ENCODE measurements at places on chromosomes 6 and 20.

GRCh38 chr20:48527771-48528170 lies 300.0 kb downstream of the PREX1 start:
- no peak for DNase-seq

DNA sequence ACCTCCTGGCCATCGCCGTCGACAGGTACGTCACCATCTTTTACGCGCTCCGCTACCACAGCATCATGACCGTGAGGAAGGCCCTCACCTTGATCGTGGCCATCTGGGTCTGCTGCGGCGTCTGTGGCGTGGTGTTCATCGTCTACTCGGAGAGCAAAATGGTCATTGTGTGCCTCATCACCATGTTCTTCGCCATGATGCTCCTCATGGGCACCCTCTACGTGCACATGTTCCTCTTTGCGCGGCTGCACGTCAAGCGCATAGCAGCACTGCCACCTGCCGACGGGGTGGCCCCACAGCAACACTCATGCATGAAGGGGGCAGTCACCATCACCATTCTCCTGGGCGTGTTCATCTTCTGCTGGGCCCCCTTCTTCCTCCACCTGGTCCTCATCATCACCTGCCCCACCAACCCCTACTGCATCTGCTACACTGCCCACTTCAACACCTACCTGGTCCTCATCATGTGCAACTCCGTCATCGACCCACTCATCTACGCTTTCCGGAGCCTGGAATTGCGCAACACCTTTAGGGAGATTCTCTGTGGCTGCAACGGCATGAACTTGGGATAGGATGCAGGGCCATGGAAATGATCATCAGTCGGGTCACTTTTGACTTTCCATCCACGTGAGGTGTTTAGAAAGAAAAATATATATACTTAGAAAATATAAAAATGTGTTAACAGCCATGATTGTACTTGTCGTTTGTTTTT lies 868 bp downstream of the MC3R start:
- DNase-seq, result no peak

- DNase-seq, result no peak
Observed at GRCh38 chr6:139550361-139550760, 175.9 kb upstream of the CITED2 start.

GRCh38 chr6:27889628-27890444 lies 22.4 kb downstream of the OR2B2 start:
- no peak for DNase-seq

- no peak for DNase-seq
Observed at GRCh38 chr6:161235776-161236633, 37.9 kb downstream of the AGPAT4 start.

DNA sequence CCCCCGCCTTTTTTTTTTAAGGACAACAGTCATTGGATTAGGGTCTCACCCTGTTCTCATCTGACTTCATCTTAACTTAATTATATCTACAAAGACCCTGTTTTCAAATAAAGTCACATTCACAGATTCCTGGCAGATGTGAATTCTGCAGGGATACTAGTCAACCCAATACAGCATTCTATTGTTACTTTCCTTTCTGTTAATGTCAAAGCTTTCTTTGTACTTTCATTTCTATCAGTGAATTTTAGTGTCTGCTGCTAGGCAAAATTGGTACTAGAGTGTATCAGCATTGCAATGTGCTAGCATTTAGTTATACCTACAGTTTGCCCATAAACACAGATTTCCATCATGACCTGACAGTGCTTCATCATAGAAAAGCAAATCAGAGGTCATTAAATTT lies 281.9 kb downstream of the CDKAL1 start:
- DNase-seq, result no peak

GRCh38 chr6:26322645-26323482 lies 42.1 kb upstream of the BTN3A2 start:
- peak; percentile 87 for DNase-seq

GRCh38 chr6:121076119-121076518 lies 258.2 kb downstream of the TBC1D32 start:
- DNase-seq, result no peak

GRCh38 chr6:16674801-16675392 lies 86.4 kb downstream of the ATXN1 start:
- DNase-seq, result no peak

GRCh38 chr6:29608131-29608530 lies 23.2 kb downstream of the OR2H2 start:
- DNase-seq, result no peak

GRCh38 chr20:47274401-47275108 lies 81.9 kb downstream of the ZMYND8 start:
- DNase-seq, result peak; percentile 87

DNA sequence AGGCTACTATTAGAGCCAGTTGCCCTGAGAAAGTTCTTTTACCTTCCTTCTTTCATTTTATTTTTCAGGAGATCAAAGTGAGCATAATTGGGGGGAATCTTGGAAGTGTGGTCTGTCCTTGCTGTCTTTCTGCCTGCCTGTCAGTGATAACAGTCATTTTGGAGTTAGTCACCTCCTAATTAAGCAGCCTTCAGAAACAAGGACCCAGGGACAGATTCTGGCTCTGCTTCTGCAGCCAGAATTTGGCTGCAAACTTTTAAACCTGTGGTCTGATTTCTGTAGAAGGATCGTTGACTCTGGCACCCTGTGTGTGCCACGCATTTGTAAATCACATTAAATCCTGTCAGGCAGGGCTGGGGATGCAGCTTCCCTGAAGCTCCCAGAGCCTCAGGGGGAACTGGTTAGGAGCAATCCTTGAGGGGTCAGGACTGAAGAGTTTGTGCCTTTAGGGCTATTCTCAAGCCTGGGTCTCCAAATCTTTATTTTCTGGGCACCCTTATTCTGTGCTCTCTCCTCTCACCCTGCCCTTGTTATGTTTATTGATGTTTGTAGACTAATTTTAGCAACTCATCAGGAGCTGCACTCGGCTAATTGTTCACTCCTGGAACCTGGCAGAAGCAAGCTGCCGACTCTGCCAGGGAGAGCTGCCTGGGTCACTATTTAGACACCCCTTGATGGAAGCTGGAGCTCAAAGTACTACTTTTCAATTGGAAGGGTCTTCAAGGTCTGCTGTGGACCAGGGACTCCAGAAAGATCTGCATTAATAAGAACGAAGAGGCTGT lies 6.8 kb downstream of the NOX3 start:
- DNase-seq, result no peak

GRCh38 chr6:90586546-90586835 lies 381 bp downstream of the MAP3K7 start:
- no peak for DNase-seq

- no peak for DNase-seq
Observed at GRCh38 chr20:37651932-37652331, 41.9 kb upstream of the CTNNBL1 start.

DNA sequence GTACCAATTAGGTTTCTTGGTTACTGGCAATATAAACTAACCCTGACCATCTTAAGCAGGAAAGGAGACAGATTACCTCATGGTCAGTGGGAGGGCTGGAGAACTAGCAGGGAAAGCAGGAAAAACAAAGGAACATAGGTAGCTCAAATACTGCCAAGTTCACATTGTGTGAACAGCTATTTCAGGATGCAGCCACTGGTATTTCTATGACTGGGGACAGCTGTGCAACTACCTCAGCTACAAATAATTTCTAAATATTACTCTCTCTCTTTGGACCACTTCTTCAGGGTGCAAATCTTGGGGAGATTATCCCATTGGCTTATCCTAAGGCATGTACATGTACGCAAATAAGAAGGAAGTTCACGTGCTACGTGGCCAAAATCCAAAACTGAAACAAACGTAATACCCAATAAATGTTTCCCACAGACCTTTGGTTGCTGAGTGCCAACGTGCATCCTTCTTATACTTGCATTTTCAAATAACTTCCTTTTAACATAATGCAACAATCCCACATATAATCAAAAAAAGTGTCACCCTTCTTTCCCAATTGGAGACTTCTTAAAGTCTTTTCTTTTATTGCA lies 180.9 kb downstream of the PHF3 start:
- no peak for DNase-seq

GRCh38 chr20:53760025-53760441 lies 166.4 kb upstream of the ZNF217 start:
- DNase-seq, result no peak

GRCh38 chr6:123859291-123859690 lies 55.6 kb downstream of the NKAIN2 start:
- no peak for DNase-seq

DNA sequence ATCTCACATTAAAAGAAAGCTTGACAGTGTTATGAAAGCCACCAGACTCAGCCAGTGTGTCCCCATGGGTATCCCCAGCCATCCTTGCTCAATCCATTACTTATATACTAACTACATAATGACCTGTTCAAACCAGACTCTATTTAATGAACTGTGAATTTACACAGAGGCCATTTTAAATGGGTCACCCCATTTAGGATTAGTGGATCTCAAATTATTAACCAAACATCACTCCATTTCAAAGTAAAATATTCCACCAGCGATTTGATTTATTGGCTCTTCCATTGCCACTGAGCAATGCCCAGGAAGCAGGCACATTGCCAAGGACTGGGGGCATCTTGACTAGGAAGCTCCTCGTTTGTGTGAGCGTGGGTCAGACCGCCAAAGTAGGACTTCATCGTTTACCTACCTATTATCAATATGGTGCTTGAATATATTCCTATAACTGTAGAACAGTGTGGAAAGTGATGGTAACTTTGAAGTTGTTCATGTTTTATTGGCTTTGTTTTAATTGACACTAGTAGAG lies 15.5 kb upstream of the NPEPL1 start:
- no peak for DNase-seq

GRCh38 chr6:145895802-145896201 lies 68.4 kb downstream of the SHPRH start:
- DNase-seq, result no peak

DNA sequence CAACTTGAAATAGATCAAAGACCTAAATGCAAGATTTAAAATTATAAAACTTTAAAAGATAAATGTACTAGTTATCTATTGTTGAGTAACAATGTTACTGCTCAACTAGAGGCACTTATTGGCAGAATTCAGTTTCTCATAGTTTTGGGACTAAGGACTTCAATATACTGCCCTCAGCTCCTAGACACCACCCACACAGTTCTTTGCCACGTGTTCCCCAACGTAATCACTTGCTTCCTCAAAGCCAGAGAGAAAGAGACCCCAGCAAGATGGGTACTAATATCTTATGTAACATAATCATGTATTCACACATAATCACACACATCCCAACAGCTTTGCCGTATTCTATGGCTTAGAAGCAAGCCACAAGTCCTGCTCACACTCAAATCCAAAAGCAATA lies 50.3 kb upstream of the SLC22A16 start:
- DNase-seq, result no peak

GRCh38 chr20:19522836-19523590 lies 235.0 kb upstream of the RIN2 start:
- no peak for DNase-seq

DNA sequence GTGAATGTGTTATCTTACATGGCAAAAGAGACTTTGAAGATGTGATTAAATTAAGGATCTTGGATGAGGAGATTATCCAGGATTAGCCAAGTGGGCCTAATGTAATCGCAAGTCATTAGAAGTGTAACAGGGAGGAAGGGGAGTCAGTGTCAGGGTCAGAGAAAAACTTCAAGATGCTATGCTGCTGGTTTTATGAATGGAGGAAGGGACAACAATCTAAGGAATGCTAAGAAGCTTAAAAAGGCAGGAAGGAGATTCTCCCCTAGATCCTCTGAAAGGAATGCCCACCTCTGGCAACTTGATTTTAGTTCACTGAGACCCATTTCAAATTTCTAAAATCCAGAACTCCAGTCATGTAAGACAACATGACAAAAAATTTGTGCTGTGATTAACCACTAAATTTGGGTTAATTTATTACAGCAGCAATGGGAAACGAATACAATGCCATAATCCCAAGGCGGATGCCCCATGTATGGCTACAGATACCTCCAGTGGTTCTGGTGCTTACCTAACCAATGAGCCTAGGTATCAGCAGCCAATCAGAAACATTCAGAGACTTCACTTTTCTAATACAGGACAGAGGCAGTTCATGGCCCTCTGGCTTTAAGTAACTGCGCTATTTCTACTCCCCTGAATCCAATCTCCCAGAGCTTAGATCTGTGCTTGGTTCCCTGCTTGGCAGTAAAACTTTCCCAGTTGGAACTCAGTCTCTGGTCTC lies 3.6 kb upstream of the TAAR8 start:
- no peak for DNase-seq

DNA sequence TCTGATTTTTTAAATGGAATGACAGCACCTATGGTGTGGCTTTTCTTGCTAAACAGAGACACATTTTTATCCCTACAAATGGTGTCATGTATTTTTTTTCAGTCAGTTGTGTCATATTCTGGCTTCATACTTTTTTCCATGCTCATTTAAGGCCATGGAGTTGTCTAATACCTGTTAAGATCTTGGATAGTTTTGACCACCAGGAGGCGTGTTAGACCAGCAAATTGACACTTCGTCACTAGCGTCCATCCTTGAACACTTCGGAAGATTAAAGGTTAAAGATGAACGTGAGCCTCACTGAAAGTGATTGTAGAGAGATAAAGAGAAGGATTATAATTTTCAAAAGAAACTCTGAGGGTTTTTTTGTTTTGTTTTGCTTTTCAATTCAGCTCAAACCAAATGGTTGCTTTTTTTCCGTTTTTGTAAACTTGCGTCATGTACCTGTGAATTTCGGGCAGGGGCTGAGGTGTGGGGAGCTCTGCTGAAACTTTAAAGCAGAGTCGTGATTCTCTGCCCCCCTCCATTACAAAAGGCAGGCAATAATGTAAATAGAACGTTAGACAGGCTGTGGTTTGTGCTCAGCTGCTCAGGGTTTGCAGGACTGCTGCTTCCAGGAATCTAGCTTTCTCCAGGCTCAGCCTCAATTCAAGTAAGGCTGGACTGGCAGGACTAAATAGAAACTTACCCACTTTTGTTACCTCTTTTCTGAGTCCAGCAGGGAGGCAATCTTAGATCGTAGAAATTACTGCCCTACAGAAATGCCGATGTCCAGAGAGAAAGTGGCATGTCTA lies 245.1 kb downstream of the FOXA2 start:
- peak; percentile 46 for DNase-seq

GRCh38 chr6:16735014-16735413 lies 26.2 kb downstream of the ATXN1 start:
- no peak for DNase-seq

- DNase-seq, result no peak
Observed at GRCh38 chr20:62723351-62723750, 14.7 kb downstream of the NTSR1 start.

GRCh38 chr20:12773936-12774335 lies 234.8 kb upstream of the SPTLC3 start:
- no peak for DNase-seq

GRCh38 chr6:162639951-162640350 lies 87.6 kb downstream of the PRKN start:
- no peak for DNase-seq

DNA sequence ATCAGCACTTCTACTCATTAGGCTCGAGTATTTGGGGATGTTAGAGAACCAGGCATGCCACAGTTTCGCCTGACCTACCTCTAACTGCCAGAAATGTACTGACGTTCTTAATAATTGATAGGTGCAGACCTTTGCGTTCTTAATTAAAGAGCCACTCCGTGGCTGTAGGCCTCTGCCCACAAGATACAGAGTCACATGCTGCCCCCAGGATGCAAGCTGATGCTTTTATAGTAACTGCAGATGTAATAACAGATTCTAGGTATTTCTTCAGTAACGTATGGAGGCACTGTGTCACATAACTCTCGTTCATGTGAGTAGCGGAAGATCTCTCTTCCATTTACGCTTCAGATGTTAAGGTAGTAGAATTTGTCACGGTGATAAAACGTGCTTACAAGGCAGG lies 113.2 kb downstream of the RPP40 start:
- no peak for DNase-seq
